ENCODE measurements at places on chromosomes 12 and 14.

DNA sequence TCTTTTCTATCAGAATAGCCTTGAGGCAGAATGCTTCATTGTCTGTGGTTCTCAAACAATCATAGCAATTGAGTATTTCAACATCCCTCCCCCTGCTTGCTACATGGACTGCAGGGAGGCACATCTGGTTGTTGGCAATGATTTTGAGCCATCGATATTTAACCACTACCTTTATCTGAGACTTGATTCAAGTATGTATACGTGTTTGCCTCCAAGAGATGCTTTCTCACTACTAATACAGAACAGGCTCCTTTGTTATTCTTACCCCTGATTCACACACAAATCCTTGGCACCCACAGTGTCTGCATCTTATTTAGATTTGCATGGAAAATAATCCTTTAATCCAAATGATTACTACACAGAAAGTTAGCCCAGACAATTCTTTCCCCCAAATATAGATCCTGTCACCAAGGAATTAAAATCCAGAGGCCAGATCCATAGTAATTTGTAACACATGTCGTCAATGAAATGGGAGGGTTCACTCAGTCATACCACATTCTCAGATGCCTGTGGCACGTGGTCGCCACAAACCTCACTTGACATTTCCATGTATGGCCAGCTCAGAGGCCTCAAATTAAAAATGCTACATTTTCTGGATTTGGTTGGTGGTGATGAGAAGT lies 199.3 kb downstream of the ITPR2 start:
- DNase-seq: no peak

DNA sequence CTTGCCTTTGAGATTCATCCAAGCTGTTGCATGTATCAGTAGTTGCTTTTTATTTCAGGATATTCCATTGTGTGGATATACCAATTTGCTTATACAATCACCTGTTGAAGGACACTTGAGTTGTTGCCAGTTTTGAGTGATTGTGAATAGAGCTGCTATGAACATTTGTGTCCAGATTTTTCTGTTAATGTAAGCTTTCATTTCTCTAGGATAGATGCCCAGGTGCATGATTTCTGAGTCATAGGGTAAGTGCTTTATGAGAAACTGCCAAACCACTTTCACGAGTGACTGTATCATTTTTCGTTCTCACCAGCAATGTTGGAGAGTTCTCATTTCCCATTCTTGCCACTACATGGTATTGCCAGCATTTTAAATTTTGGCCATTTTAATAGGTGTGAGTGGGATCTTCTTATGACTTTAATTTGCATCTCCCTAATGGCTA lies 434.6 kb upstream of the RGS6 start:
- DNase-seq: no peak

DNA sequence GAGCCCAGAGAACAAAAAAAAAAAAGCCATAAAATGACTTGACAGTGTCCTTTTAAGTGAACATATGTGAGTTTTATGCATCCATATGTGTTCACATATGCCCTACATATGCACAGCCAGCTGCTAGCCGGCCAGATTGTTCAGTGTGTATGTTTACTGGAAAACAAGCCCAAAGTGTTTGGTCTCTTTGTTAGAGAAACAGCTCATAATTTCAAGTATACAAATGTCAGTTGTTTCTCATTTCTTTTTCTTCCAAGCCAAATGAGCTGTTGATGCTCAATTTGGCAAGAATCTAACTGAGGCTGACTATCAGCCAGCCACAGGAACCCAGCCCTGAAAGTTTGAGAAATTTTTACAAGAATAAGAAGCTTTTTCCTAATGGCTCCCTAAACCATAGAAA lies 60.8 kb upstream of the TSPAN8 start:
- no peak for DNase-seq

- no peak for DNase-seq
Observed at GRCh38 chr12:105436636-105437035, 106.1 kb downstream of the C12orf75 start.

DNA sequence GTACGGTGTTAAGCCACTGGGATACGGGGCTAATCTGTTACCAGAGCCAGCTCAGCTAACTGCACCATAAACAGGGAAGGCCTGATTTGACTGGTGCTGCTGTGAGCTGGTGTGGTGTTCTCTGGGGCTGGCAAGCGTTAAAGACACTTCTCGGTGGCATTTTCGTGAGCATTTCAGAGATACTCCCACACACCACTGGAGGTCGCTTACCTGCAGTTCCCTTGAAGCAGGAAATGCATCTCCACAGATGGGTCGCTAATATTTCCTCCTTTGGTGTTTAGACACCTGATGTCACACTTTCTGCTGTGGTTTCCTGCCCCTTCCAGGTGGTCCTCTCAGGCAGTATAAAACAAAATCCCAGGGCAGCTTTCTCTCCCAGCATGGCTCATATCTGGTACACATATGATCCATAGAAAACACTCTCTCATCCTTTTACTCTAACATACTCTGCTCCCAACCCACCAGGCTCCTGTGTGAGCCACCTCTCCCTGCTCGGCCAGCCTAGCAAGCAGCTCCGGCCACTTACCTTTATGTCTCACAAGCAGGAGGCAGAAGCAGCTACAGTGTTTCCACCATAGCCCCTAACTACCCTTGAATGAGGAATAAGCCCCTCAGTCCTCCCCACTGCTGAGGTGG lies 129.9 kb upstream of the GRIN2B start:
- no peak for DNase-seq
